ENCODE measurements at places on chromosomes 1 and 21.

DNA sequence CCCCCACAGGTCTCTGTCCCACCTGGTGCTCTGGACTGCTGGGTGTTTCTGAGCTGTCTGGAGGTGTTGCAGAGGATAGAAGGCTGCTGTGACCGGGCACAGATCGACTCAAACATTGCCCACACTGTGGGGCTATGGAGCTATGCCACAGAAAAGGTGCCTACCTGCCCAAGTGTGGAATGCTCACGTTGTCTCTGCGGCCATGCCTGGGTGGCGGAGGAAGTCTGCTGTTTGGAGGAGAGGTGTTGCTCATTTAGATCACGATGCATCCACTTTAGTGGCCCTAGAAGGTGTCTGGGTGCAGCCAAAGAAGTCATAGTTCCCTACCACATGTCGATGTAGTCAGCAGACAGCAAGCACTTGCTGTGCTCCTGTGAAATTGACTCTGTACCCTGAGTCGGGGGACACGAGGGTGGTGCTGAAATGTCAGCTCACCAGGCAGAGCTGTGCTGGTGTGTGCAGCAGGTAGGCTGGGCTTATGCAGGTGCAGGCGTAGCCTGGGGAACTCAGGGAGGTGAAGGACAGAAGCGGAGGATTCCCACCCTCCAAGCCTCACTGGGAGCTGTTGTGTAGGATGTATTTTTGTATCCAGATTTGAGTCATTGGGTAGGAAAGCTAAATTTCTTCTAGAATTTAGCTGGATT lies 32.8 kb upstream of the PWP2 start:
- no peak overlapping the region for H3K4me3 ChIP-seq
- H3K27ac ChIP-seq: no peak overlapping the region
- no peaks in the 10 kb centered on the region for H3K27me3 ChIP-seq
- DNase-seq: no peak
- peaks cover 53% of the 10 kb centered on the region for H3K36me3 ChIP-seq

DNA sequence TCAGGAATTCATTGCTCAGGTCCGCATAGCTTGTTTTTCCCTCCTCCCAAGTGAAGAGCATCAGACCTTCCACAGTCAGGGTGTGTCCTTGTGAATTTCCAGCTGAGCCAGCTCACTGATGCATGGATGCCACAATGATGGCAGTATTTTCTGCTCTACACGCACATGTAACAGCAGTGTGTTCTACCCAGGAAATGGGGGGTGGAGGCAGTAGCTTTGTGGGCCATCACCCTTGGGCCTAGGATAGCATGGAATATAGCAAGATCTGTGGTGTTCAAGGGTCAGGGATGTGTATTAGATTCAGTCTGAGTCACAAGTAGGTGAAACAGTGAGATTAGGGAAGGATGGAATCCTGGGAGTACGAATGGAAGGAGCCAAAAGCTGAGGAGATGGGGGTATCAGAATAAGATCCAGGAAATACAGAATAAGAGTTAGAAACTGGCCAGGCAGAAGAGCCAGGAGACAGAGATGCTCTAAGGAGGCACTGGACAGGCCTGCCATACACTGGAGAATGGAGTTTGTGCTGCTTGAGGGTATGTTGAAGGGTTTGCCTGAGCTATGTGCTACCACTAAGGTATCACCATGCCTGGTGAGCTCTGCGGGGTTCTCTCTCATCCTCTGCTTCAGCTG lies 90.6 kb upstream of the CNIH3 start:
- H3K4me1 ChIP-seq: no peaks in the 10 kb centered on the region
- H3K27ac ChIP-seq: no peak overlapping the region
- no peak overlapping the region for H3K4me3 ChIP-seq
- no peak for DNase-seq
- no peaks in the 10 kb centered on the region for H3K27me3 ChIP-seq

- H3K4me3 ChIP-seq: peak overlapping the region; percentile 8
- H3K27ac ChIP-seq: peak overlapping the region; percentile 60
- H3K27me3 ChIP-seq: no peaks in the 10 kb centered on the region
- no peak for DNase-seq
- H3K4me1 ChIP-seq: peaks cover 94% of the 10 kb centered on the region
Observed at GRCh38 chr1:226714148-226714547, 24.9 kb downstream of the ITPKB start.

- no peak for DNase-seq
- no peak overlapping the region for H3K4me3 ChIP-seq
- H3K36me3 ChIP-seq: no peaks in the 10 kb centered on the region
- H3K4me1 ChIP-seq: no peaks in the 10 kb centered on the region
Observed at GRCh38 chr21:35326677-35327076, 277.6 kb upstream of the RUNX1 start.

- no peaks in the 10 kb centered on the region for H3K27me3 ChIP-seq
- H3K27ac ChIP-seq: no peak overlapping the region
Observed at GRCh38 chr1:45842786-45843185, 39.4 kb downstream of the MAST2 start.

DNA sequence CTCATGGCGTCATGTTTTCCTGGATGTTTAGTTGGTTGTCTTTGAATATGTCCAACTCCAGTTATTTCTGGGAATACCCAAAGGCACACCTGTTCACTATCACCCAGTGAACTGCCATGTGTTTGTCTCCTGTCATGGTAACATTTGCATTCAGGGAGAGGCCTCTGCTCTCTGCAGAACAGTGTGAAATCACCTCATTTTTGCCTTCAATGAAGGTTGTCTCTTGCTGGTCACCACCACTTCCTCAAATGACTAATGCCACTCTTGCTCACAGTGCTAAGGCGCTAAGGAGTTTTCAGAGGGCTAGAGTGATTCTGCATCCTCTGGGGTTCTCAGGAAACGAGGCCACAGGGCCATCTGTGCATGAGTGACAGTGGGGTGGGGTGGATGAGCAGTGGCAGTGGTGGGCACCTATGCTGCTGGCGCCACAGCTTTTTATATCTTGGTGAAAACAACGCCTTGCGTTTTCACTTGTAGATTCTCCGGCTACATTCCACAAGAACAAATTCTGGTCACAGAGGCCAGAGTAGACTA lies 60.0 kb upstream of the ATP5PO start:
- peak overlapping the region; percentile 0 for H3K4me3 ChIP-seq
- H3K36me3 ChIP-seq: peaks cover 4% of the 10 kb centered on the region
- H3K4me1 ChIP-seq: peaks cover 33% of the 10 kb centered on the region
- peak; percentile 25 for DNase-seq
- H3K27me3 ChIP-seq: no peaks in the 10 kb centered on the region
- H3K27ac ChIP-seq: peak overlapping the region; percentile 58

DNA sequence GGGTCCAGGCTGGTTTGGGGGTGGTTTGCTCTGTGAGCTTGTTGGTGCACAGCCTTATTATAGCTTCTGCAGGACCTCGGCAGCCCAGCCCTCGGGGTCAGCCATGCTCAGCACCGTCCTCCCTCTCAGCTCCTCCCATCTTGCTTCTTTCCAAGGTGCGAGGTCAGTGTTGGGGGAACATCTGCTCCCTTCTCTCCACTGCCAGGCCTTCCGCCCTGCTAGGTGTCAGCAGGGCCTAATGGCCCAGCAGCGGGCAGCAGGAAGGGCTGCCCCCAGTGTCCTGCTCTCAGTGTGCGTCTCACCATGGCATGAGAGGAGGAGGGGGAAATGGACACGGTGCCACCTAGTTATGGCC lies 36.5 kb upstream of the LRRC3 start:
- no peaks in the 10 kb centered on the region for H3K36me3 ChIP-seq
- H3K27me3 ChIP-seq: no peaks in the 10 kb centered on the region
- H3K4me3 ChIP-seq: no peak overlapping the region
- H3K4me1 ChIP-seq: no peaks in the 10 kb centered on the region
- no peak for DNase-seq

- no peak overlapping the region for H3K4me3 ChIP-seq
- peaks cover 40% of the 10 kb centered on the region for H3K27me3 ChIP-seq
- DNase-seq: peak; percentile 13
- H3K36me3 ChIP-seq: no peaks in the 10 kb centered on the region
- H3K4me1 ChIP-seq: peaks cover 8% of the 10 kb centered on the region
Observed at GRCh38 chr1:43147625-43148327, 24.3 kb downstream of the EBNA1BP2 start.

DNA sequence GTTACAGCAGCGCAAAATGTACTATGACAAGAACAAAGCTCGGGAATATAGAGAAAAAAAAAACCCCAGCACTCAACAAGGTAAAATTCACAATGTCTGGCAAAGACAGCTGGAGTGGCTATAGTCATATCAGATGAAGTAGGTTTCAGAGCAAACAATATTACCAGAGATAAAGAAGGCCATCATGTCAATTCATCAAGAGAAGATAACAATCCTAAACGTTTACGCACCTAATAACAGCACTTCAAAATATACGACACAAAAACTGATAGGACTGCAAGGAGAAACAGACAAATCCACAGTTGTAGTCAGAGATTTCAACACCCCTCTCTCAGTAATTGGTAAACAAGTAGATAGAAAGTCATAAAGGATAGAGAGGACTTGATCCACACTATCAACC lies 455.2 kb downstream of the PTPRU start:
- no peak for DNase-seq
- H3K27ac ChIP-seq: no peak overlapping the region
- H3K27me3 ChIP-seq: no peaks in the 10 kb centered on the region
- H3K4me1 ChIP-seq: no peaks in the 10 kb centered on the region
- H3K36me3 ChIP-seq: no peaks in the 10 kb centered on the region

DNA sequence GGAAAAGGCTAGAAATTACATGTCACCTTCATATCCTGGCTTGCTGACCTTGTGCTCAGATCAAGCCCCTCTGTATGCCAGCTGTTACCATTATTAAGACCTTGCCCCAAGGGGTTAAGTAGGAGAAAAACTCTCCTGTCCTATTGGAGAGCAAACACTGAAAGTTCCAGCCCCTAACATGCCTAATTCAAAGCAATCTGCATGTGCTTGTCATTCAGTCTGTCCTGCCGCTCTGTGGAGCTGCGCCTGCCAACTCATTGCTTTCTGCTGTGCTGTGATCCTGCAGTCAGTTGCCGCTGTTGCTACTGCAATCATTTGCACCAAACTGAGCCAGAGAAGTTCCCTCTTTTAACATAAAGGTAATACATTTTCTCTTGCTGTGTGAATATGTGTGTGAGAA lies 113.4 kb downstream of the DISP1 start:
- H3K36me3 ChIP-seq: no peaks in the 10 kb centered on the region
- H3K27me3 ChIP-seq: no peaks in the 10 kb centered on the region
- no peak overlapping the region for H3K27ac ChIP-seq
- no peak overlapping the region for H3K4me3 ChIP-seq
- DNase-seq: no peak

GRCh38 chr21:15653710-15654109 lies 76.1 kb upstream of the USP25 start:
- no peak for DNase-seq
- no peaks in the 10 kb centered on the region for H3K36me3 ChIP-seq
- no peak overlapping the region for H3K4me3 ChIP-seq
- H3K27ac ChIP-seq: no peak overlapping the region
- H3K4me1 ChIP-seq: no peaks in the 10 kb centered on the region

GRCh38 chr1:150234309-150234565 lies 1.7 kb downstream of the ANP32E start:
- peak overlapping the region; percentile 100 for H3K4me3 ChIP-seq
- DNase-seq: no peak
- peak overlapping the region; percentile 99 for H3K27ac ChIP-seq
- H3K4me1 ChIP-seq: peaks cover 22% of the 10 kb centered on the region
- no peaks in the 10 kb centered on the region for H3K27me3 ChIP-seq

GRCh38 chr1:205990226-205990625 lies 13.0 kb downstream of the RAB7B start:
- no peaks in the 10 kb centered on the region for H3K27me3 ChIP-seq
- DNase-seq: no peak
- no peaks in the 10 kb centered on the region for H3K4me1 ChIP-seq
- H3K4me3 ChIP-seq: no peak overlapping the region
- no peak overlapping the region for H3K27ac ChIP-seq
- no peaks in the 10 kb centered on the region for H3K36me3 ChIP-seq

- no peaks in the 10 kb centered on the region for H3K27me3 ChIP-seq
- no peak overlapping the region for H3K27ac ChIP-seq
- H3K36me3 ChIP-seq: no peaks in the 10 kb centered on the region
- DNase-seq: no peak
- peaks cover 96% of the 10 kb centered on the region for H3K4me1 ChIP-seq
- H3K4me3 ChIP-seq: no peak overlapping the region
Observed at GRCh38 chr1:2270260-2271100, 42.4 kb downstream of the SKI start.
